ENCODE measurements at places on chromosomes 5 and 9. TPM values are rescaled to one million over a fixed set of nuclear protein-coding genes. Genes with fewer than 3 reads are reported as not detected.

GRCh38 chr5:155211764-155212163, 198.2 kb downstream of the KIF4B start:
- no peak overlapping the region for H3K4me3 ChIP-seq
- no peak overlapping the region for H3K27ac ChIP-seq
- DNase-seq, result no peak
- no peaks in the 10 kb centered on the region for H3K27me3 ChIP-seq

- no peaks in the 10 kb centered on the region for H3K36me3 ChIP-seq
- no peak overlapping the region for H3K27ac ChIP-seq
- no peaks in the 10 kb centered on the region for H3K27me3 ChIP-seq
- DNase-seq, result no peak
Measured at GRCh38 chr5:4758996-4759395, 381.1 kb upstream of the ADAMTS16 start.

GRCh38 chr5:74641735-74642542, 1.4 kb upstream of the ENC1 start:
- no peaks in the 10 kb centered on the region for H3K27me3 ChIP-seq
- H3K27ac ChIP-seq, result peak overlapping the region; percentile 91

HAPLN1 gene
- total RNA-seq, result not detected

FBXW5 gene
- 97.3 TPM for total RNA-seq

FBXO38 gene
- total RNA-seq, result 52.9 TPM

DNA sequence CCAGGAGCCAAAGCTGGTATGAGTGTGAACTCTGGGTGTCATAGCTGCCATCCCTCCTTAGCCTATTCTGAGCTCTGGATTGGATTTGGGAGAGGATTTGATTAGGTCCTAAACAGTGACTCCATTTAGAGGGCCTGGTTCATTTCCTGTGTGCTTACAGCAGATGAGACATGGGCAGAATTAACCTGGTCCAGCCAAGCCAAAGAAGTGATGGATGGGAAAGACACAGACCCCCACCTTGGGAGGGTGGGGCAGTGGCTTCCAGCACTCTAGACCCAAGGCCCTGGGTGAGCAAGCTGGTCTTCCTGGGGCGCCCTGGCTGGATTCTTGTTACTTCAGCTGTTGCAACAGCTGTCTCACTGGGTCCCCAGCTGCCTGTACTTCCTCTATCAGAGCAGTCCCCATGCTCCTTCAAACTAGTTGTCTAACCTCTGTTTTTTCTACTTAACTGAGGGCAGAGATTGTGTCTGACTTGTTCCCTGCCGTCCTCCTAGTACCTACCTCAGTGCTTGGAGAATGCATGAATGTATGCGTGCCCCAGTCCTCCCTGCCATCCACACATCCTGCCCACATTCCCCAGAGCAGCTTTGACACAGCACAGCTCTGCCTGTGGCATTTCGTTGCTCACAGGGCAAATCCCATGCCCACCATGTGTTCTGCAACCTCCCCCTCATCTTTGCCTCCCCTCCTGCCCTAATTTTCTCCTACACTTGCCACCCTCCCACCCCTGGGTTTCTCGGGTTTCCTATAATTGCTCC, 115.9 kb downstream of the RGS3 start:
- H3K27me3 ChIP-seq, result no peaks in the 10 kb centered on the region
- peaks cover 3% of the 10 kb centered on the region for H3K36me3 ChIP-seq
- H3K4me1 ChIP-seq, result peaks cover 48% of the 10 kb centered on the region
- no peak for DNase-seq

- no peaks in the 10 kb centered on the region for H3K4me1 ChIP-seq
- H3K27me3 ChIP-seq, result no peaks in the 10 kb centered on the region
- no peak overlapping the region for H3K27ac ChIP-seq
- DNase-seq, result no peak
- H3K4me3 ChIP-seq, result no peak overlapping the region
- no peaks in the 10 kb centered on the region for H3K36me3 ChIP-seq
Measured at GRCh38 chr5:168608386-168608785, 29.2 kb upstream of the PANK3 start.

DNA sequence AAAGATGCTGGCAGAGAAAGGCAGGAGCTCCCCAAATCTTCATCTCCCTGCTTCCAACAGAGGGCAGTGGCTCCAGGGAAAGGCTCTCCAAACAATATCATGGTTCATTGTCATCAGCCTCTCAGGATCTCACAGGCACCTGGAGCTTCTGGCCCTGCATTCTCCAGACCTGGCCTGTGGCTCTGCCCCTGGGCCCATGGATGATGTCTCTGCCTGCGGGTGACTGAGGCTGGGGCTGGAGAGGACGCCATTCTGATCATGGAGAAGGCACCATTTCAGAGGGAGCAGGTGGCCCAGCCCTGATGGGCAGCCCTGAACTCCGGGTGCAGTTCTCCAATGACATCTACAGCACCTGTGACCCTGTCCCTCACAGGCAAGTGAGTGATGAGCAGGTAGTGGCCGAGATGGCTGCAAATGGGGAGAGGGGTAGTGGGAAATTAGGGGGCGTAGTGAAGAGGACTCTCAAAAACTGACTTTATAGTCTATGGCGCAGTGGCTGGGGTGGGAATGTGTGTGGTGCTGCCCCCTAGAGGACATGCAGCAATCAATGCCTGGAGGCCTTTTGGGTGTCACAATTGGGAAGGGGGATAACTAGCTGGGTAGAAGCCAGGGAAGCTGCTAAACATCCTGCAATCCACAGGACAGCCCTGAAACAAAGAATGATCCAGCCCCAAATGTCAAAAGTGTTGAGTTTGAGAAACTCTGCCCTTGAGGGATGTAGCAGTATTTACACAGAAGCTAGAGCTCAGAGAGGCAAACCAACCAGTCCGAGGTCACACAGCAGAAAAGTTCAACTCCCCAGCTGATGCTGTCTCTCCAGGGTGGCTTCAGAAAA, 3.2 kb downstream of the SH3PXD2B start:
- no peaks in the 10 kb centered on the region for H3K27me3 ChIP-seq
- H3K4me3 ChIP-seq, result no peak overlapping the region
- DNase-seq, result peak; percentile 25
- H3K4me1 ChIP-seq, result peaks cover 51% of the 10 kb centered on the region
- peak overlapping the region; percentile 48 for H3K27ac ChIP-seq

GTF2H2C gene
- 46.1 TPM for total RNA-seq

SLC38A9 gene
- 29.0 TPM for total RNA-seq

DNA sequence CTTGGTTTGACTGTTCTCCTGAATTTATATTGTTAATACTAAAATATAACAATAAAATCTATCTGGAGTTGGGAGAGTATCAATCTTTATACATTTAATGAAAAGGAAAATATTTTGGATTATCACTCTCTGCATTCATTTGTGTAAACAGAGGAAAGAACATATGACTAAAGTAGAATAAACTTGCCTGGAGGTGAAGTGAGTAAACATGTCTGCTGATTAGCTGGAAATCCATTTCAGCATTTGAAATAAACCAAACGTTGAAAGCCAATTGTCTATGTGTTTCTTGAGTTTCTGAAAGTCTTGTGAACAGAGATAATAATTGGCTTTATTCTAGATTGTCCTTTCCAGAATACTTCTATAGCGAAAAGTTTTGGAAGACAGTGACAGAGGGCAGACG, 776.2 kb downstream of the SEMA5A start:
- no peak for DNase-seq
- no peaks in the 10 kb centered on the region for H3K4me1 ChIP-seq
- H3K4me3 ChIP-seq, result no peak overlapping the region
- no peaks in the 10 kb centered on the region for H3K36me3 ChIP-seq
- H3K27me3 ChIP-seq, result no peaks in the 10 kb centered on the region

GDA gene
- total RNA-seq, result not detected

CCNO gene
- total RNA-seq, result 0.88 TPM

DNA sequence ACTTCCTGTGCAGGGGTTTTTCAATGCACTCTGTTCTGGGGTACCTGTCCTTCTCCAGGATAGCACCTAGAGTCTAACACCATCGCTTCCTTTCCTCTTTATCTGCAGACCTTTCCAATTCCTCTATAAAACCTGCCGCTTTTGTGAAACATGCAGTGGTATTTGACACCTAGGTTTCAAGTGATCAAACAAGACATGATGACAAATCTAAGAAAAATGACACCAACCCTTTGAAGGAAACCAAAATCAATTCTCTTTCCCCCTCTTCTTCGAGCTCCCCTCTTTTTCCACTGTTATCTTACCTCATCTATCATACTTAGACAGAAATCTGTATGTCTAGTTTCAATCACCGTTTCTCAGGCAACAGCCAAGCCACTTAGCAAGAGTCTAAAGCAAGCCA, 25.6 kb upstream of the RANBP17 start:
- H3K36me3 ChIP-seq, result no peaks in the 10 kb centered on the region
- H3K27ac ChIP-seq, result no peak overlapping the region
- H3K27me3 ChIP-seq, result no peaks in the 10 kb centered on the region
- DNase-seq, result no peak

IL4 gene
- not detected for total RNA-seq

LHX6 gene
- 18.4 TPM for total RNA-seq

- no peak overlapping the region for H3K4me3 ChIP-seq
- no peak for DNase-seq
- peaks cover 7% of the 10 kb centered on the region for H3K4me1 ChIP-seq
Measured at GRCh38 chr5:119339965-119340364, 15.9 kb upstream of the TNFAIP8 start.

DNA sequence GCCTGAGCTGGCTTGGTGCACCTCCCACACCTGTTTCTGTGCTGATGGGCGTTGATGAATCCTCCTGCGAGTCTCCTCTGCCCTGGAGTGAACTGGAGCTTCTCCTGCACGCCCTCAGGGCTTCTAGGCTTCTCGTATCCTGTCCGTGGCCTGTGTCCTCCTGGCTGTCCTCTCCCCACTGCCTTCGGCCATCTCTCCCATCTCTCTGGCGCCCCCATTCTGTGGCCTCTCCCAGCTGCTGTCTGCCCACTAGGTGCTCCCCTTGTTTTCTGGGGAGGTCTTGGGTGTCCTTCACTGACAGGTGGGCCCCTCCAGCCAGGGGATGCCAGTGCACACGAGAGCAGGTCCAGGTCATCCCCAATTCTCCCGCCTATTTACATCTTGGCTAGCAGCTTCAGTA, 28.8 kb downstream of the AHRR start:
- no peaks in the 10 kb centered on the region for H3K36me3 ChIP-seq
- H3K27ac ChIP-seq, result no peak overlapping the region
- H3K4me1 ChIP-seq, result no peaks in the 10 kb centered on the region

GRCh38 chr5:6465831-6466790, 17.5 kb downstream of the UBE2QL1 start:
- no peaks in the 10 kb centered on the region for H3K36me3 ChIP-seq
- no peak overlapping the region for H3K27ac ChIP-seq
- no peaks in the 10 kb centered on the region for H3K27me3 ChIP-seq
- no peak for DNase-seq

- H3K27ac ChIP-seq, result no peak overlapping the region
- H3K4me1 ChIP-seq, result no peaks in the 10 kb centered on the region
- H3K36me3 ChIP-seq, result no peaks in the 10 kb centered on the region
- H3K4me3 ChIP-seq, result no peak overlapping the region
- H3K27me3 ChIP-seq, result no peaks in the 10 kb centered on the region
Measured at GRCh38 chr9:102035929-102036328, 297.5 kb upstream of the GRIN3A start.

OGN gene
- total RNA-seq, result not detected

DNA sequence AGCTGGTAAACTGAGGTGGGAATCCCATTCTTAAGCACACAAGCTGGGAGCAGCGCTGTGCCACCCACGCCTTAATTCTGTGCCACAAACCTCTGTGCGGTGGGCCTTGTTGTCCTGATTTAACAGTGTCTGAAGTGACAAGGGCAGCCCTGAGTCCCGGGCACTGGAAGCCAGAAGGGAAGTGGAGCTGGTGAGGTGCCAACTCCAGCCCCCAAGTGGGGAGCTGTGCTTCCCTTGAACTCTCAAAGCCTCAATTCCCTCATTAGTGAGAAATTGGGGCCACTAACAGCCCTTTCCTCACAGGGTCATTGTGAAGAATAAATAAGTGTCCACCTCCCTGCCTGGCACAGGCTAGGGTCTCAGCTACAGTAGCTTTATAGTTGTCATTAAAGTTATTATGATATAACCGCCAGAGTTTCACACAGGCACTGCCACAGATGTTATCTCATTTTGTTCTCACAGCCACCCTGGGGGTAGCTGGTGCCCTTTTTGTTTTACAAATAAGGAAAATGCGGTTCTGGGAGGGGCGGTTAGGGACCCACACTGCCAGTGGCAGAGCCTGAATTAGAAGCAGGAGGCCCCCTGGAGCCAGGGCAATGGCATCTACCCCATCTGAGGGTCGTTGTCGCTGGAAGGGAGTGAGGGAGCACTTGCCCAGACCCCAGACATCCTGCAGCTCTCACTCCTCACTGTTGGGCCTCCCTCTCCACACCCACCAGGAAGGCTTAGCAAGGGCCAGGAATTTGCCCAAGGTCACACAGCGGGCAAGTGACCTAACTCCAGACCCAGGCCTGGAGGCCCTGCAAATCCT, 2.1 kb upstream of the TLX3 start:
- no peak overlapping the region for H3K27ac ChIP-seq
- no peaks in the 10 kb centered on the region for H3K4me1 ChIP-seq
- no peaks in the 10 kb centered on the region for H3K36me3 ChIP-seq

DNA sequence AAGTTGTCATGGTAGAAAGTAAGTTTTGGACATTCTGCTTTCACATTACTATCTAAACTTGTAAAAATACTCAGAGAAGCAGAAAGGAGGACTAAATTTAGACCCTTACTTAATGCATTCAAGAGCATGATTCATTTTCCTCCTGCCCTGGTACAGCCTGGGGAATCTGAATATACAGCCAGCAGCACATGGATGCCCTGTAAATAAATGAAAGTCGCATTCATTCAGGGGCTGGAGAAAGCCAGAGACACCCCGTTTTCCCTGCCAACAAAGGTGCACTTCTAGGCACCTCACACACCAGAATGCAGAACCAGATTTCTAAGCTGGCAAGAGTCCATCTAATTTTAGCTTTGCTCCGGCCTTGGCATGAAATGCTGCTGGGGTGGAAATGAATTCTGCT, 172.7 kb upstream of the KLF9 start:
- no peak overlapping the region for H3K4me3 ChIP-seq
- H3K36me3 ChIP-seq, result no peaks in the 10 kb centered on the region
- peak overlapping the region; percentile 68 for H3K27ac ChIP-seq
- H3K4me1 ChIP-seq, result peaks cover 34% of the 10 kb centered on the region
- DNase-seq, result peak; percentile 83
- no peaks in the 10 kb centered on the region for H3K27me3 ChIP-seq

PPP2R2B gene
- total RNA-seq, result not detected

DNA sequence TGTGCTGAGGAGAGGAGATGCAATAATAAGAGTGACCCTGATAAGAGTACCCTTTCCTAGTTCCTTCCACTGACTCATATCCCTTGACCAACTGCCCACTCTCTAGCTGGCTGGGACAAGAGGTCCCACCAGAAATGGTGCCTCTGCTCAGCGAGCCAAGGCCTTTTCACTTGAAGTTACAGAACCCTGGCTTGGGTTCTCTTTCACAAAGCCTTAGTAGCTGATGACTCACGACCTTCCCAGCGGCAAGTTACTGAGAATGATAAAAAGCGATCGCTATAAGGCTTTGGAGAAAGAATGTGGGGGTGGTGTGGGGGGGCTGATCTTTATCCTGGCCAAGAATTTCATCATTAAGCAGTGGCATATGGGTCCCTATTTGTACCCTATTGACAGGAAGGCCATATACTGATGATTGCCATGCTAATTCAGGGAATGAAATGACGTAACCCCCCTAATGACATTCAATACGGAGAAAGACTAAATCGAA, 90.3 kb downstream of the FBXO38 start:
- peaks cover 48% of the 10 kb centered on the region for H3K4me1 ChIP-seq
- H3K36me3 ChIP-seq, result no peaks in the 10 kb centered on the region
- DNase-seq, result peak; percentile 88
- peak overlapping the region; percentile 14 for H3K27ac ChIP-seq
- no peaks in the 10 kb centered on the region for H3K27me3 ChIP-seq

RNF145 gene
- 59.7 TPM for total RNA-seq

All from endothelial cell of umbilical vein (primary cell).